A549 (cell line): ENCODE measurements at places on chromosomes 5 and 9. TPM values are rescaled to one million over a fixed set of nuclear protein-coding genes. Genes with fewer than 3 reads are reported as not detected.

DNA sequence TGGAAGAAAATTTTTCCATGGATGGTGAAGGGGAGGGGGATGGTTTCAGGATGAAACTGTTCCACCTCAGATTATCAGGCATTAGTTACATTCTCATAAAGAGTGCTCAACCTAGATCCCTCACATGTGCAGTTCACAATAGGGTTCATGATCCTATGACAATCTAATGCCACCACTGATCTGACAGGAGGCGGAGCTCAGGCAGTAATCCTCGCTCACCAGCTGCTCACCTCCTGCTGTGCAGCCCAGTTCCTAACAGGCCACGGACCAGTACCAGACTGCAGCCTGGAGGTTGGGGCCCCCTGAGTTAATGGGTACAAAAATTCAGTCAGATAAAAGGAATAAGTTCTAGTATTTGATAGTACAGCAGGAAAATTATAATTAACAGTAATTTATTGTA is 337.2 kb downstream of the NPR3 start:
- no peak for DNase-seq

DNA sequence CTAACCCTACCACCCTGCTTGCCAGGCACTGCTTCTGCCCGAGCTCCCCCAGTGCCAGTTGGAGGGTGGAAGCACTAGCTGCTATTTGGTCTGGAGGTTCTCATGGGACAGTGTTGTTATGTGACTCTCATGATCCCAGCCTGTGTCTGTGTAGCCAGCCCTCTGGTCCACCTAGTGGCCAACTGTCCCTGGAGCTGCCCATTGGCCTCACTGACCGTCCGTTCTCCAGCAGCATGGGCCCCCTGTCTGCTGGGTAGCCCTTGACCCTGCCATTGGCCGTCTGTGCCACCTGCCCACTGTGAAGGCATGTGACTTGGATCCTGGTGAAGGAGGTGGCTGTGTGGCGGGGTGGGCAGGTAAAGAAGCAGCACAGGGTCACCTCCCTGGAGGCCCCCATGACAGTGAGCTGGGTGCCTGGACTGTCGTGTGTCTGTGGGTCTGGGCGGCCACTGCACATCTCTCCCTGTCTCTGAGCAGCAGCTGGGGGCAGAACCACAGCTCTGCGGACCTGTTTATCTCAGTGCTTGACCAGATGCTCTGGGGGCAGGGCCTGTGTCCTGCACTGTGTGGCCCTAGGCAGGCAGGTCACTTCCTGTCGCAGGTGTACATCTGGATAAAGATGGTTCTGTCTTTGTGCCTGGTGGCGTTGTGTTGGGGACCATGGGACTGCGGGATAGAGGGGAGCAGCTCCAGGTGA is 11.4 kb downstream of the PHF2 start:
- no peak for DNase-seq

- DNase-seq: no peak
Observed at GRCh38 chr9:116985596-116985995, 298.5 kb downstream of the TRIM32 start.

DNA sequence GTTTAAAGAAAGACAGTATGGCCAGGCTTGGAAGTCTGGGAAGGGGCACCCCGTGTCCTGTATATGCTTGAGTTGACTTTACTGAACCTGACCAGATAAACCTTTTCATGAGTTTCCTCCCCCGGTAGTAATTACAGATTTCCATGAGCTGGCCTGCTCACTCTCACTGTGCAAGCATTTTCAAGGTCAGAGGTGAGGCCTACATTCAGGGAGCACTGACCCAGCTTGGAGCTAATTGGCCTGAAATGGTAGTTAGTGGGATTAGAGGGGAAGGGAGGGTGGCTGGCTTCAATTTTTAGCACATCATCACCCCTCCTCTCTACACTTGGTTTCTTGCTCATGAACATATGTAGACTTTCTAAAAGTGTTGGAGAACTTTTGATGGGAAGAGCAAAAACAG is 99.2 kb downstream of the PSAT1 start:
- DNase-seq: no peak

- no peak for DNase-seq
Observed at GRCh38 chr5:114319236-114319635, 42.6 kb upstream of the KCNN2 start.

DNA sequence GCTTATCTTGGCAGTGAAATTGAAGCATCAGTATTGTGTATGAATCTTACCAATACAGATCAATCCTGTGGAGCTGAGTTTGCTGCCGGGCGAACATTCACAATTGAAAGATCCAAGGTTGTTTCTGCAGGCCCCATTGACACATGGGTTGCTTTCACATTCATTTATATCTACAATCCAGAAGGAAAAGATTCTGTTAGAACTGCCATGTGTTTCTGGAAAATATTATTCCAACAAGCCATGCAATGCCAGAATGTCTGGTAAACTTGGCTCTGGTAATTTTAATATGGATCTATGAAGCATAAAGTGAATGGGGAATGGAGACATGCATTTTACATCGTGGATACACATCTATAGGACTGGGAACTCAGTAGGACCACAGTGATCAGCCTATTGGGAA is 180.8 kb downstream of the FBN2 start:
- no peak for DNase-seq

FAM120A gene
- 86.3 to 91.9 TPM (median 88.7 TPM) in 3 replicates for polyA plus RNA-seq

- DNase-seq: no peak
Observed at GRCh38 chr5:2184026-2184366, 301.3 kb upstream of the IRX4 start.

SH3RF2 gene
- 3.9 to 4.1 TPM (median 4.1 TPM) in 3 replicates for polyA plus RNA-seq

JAK2 gene
- 2.6 to 3.1 TPM (median 2.9 TPM) in 3 replicates for polyA plus RNA-seq

DNA sequence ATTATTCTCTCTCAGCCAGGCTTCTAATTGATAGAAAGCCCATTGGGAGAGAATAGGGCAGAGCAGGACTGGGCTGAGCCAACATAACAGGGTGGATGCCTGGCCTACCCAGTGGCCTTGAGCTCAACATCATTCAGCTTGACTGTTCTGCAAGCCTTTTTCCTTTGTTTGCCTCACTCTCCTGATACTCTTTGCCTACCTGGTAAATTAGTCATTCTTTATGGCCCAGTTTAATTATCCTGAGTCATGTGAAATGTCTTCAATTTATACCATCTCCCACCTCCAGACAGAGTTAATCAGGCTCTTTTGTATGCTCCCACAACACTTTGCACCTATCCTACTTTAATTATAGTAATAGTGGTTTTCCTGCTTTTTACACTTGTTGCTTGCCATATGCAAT is 13.6 kb downstream of the GLRA1 start:
- no peak for DNase-seq

GRCh38 chr5:171599957-171600612 is 180.6 kb downstream of the FGF18 start:
- DNase-seq: no peak

GRCh38 chr9:90307891-90308290 is 334.7 kb downstream of the DIRAS2 start:
- no peak for DNase-seq

DNA sequence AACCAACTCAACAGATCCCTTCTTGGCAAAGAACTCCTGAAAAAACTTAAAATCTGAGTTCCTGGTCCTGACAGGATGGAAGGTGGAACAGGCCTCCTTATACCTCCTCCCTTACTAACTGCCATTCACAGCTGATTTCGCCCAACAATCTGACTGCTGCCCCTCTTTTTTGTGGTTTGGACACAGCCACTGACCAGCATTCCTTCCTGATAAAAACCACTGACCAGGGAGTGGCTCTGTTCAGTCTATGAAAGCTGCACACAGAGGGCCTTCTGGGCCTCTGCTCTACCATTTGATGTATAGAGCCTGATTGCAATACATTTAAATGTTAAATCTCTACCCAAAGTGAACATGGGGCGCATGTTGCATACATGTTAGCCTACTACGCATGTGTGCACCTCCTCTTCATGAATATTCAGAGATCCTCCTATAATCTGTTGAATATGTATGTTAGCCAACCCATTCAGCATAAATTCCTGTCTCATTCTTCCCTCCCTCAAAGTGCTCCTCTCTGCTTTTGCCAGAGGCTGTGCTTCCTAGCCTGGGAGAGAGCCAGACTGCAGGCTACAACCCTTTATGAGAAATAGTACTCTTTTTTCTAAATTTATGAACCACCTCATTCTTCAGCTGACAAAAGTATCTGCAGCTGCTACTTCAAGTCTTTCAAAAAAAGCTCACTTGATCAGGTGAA is 93.7 kb upstream of the MRPS30 start:
- DNase-seq: no peak

C9orf152 gene
- polyA plus RNA-seq: 0.05 to 0.15 TPM (median 0.10 TPM) in 3 replicates

DNA sequence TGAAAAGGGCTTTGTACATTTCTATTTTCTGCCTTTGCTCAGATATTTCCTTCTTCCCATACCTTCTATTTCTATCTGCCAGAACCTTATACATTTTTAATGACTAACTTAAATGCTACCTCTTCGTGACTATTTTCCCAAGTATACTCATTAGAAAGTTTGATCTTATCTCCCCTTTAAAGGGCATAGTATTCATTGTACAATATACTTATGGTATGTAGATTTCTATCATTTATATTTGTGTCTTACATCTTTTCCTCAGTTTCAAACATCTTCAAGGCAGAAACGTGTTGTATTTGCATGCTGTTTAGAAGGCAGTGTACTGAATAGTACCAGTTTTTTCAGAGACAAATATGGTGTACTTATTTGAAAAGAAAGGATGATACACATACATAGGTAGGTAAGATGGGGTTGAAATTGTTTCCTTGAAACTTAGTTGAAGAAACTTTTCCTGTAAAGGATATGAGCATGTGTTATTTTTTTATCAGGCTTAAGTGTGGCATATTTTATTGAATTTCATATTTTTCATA is 518.1 kb upstream of the NUDT12 start:
- no peak for DNase-seq

- peak; percentile 49 for DNase-seq
Observed at GRCh38 chr5:121366515-121366914, 485.2 kb upstream of the FTMT start.

GRCh38 chr9:79430619-79431018 is 141.1 kb upstream of the TLE4 start:
- no peak for DNase-seq

STK32A gene
- 0.45 to 0.63 TPM (median 0.50 TPM) in 3 replicates for polyA plus RNA-seq

- no peak for DNase-seq
Observed at GRCh38 chr5:171157775-171158174, 151.3 kb upstream of the TLX3 start.

FAXDC2 gene
- polyA plus RNA-seq: 0.14 to 0.42 TPM (median 0.33 TPM) in 3 replicates

PCDHA12 gene
- polyA plus RNA-seq: 2.5 TPM in 3 replicates

- peak; percentile 71 for DNase-seq
Observed at GRCh38 chr9:89602978-89603766, 1.6 kb upstream of the GADD45G start.

- DNase-seq: no peak
Observed at GRCh38 chr5:73887688-73888087, 261.7 kb downstream of the ARHGEF28 start.

AQP3 gene
- 5.4 to 7.2 TPM (median 6.2 TPM) in 3 replicates for polyA plus RNA-seq

DNA sequence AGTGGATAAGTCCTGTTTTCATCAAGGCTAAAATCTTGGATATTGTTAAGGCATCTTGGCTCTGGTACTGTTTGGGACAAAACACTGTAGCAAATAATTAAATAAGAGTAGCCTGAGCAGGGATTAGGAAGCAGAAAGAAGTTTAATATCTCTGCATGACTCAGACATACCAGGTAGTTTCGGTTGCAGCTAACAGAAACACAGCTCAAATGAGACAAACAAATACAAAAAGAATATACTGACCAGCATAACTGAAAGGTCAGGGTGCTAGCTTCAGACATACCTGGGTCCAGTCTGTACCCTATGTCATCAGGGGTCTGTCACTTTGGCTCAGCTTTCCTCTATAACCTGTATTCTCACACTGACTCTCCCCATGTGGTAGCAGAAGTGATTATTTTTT is 156.4 kb upstream of the MAP3K1 start:
- no peak for DNase-seq

DNA sequence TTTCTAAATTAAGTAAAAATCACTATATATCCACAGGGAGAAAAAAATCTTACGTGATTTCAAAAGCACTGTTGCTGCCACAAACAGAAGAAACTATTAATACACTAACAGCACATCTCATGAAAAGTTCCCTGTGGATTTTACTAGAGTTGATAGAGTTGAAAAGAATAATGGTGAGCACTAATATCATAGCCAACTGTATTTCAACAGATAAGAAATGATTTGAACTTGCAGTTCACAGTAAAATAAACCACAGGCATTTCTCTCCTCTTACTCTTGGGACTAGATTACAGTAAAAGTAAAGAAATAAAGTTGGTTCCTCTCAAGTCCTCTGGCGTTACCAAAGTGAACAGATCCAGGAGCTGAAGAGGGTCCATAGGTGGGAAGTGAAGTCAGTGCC is 27.9 kb downstream of the AGTPBP1 start:
- no peak for DNase-seq

- no peak for DNase-seq
Observed at GRCh38 chr5:157189223-157189622, 8.6 kb downstream of the ITK start.

SPINK6 gene
- 0.79 to 1.2 TPM (median 1.0 TPM) in 3 replicates for polyA plus RNA-seq

DNA sequence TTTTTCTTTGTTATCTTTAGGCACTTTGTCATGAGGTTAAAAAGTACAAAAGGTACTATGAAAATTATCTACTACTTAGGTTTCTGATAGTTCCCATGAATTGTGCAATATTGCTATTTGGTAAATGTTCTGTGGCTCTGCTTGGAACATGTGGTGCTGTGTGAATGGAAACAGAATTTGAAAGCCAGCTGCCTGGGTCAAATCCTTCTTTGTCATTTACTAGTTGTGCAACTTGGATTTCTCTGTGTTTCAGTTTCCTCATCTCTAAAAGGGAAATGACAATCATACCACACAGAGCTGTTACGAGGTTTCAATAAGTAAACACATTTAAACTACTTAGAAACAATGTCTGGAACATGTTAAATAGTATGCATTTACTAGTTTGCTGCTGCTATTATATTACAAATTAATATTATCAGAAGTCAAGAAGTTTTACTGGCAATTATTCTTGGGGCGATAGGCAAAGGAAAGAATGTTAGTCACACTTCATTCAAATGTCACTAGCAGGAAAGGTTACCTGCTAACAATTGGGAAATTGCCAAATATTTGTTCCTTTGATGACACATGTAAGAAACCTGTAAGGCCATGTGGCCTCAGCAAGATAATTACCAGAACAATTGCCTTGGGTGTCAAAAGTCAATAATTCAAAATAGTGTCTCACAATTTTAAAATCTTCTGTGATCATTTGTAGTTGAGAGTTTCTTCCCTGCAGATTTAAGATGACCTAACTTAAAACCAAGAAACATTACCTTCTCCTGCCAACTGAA is 184.8 kb downstream of the KIAA0825 start:
- no peak for DNase-seq

DNA sequence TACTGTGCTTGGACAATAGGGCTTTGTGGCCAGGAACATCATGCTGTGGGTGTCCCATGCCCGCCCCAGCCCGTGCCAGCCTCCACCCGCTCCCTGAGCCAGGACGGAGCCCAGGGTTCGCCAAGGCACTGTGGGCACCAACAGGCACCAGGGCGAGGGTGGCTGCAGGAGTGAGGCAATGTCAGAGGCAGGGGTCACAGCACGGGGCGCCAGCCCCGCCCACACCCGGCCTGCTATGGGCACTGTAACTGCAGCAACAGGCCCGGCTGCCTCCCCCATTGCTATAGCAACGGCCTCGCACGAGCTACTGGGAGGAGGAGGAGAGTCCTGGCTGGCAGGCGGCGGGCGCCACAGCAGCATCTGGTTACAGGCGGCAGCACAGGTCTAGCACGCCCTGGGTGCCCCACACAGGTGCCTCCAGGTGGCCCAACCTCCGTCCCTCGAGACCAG is 2.5 kb downstream of the ABCA2 start:
- DNase-seq: no peak

- DNase-seq: no peak
Observed at GRCh38 chr9:73805853-73806458, 654.3 kb downstream of the ANXA1 start.

NIPAL4 gene
- 8.8 to 10.2 TPM (median 8.9 TPM) in 3 replicates for polyA plus RNA-seq

- no peak for DNase-seq
Observed at GRCh38 chr5:86070719-86071118, 547.0 kb upstream of the COX7C start.

FAT2 gene
- polyA plus RNA-seq: 0.01 to 0.03 TPM (median 0.01 TPM) in 3 replicates
